WTC11 (cell line): ENCODE measurements at places on chromosomes 7 and 10.

DNA sequence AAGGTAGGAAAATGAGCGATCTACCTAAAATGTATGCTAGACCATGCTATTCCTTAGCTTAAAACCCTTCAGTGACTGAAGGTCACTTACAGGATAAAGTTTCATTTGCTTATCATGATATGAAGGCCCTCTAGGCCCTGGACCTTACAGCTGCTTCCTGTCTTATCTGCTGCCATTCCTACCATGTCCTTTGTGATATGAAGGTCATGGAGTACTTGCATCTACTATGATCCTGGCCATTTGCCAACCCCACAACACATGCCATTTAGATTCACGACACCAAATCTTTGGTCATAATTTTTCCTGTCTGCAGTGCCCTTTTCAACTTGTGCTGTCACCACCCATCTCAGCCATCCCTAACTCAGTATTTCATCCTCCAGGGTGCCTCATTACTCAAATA is 181.8 kb upstream of the MDFIC start:
- DNase-seq: no peak

DNA sequence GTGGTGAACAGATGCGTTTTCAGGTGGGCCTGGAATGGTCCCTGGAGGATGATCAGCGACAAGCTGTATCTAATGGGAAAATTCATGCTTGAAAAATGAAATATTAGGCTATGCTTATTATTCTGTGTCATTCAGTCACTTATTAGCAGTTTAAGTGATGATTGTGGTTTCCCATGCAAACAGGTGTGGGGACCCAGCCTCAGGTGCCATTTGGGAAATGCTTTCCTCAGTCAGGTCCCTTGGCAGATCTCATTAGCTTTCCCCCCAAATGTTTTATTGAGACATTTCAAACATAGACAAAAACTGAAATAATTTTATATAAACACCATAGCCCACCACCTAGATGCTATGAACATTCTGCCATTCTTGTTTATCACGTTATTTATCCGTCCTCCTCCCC is 411 bp upstream of the SNX10 start:
- no peak for DNase-seq

GRCh38 chr10:131722121-131722520 is 178.7 kb upstream of the PPP2R2D start:
- DNase-seq: no peak

DNA sequence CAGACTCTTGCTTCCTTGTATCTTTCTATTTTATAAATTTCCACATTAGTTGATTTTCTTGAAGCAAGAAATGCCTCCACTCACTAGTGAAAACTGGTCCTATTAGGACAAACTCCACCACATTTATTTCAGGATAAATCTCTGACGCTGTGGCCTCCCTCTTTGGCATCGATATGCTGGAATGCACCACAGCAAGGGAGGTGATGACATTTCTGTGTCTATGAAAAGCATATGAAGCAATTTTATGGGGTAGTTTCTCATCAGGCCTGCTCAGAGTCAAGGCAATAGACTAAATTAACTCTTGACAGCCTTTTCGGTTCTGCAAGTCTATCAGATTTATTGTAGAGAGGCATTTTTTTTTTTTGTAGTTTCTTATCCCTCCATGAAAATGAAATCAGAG is 304.4 kb downstream of the ZEB1 start:
- DNase-seq: no peak

DNA sequence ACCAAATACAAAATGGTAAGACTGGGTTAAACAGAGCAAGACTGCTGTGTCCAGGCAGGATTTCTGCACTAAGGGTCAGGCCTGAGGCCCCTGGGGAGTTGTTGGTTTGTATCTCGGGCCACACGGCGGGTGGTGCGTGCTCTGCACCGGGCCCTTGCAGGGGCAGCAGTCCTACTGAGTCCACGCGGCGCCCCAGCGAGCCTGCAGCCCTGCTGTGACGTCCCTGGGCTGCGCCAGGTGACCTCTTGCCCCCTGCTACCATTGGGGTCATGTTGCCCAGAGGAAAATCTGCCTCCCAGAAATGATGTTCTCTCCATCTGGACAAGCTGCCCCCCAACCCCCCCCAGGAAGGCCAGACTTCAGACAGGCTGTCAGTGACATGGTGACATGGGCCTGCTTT is 281.5 kb downstream of the CELF2 start:
- no peak for DNase-seq

DNA sequence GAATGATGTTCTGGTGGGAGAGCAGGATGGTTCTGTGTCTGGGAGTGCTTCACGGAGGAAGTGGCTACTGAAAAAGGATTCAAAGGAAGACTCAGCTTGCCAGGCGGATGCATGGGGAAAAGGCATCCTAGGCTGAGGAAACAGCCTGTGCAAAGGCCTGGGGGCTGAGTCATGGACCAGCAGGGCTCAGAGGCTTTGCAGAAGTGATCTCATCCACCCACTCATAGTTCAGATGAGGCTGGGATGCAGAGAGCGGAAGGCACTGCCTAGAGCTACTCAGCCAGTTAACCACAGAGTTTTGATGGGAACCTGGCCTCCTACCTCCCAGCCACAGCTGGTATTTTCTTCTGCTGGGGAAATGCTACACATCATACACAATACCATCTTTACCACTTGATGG is 15.8 kb upstream of the ADAMTS14 start:
- no peak for DNase-seq

DNA sequence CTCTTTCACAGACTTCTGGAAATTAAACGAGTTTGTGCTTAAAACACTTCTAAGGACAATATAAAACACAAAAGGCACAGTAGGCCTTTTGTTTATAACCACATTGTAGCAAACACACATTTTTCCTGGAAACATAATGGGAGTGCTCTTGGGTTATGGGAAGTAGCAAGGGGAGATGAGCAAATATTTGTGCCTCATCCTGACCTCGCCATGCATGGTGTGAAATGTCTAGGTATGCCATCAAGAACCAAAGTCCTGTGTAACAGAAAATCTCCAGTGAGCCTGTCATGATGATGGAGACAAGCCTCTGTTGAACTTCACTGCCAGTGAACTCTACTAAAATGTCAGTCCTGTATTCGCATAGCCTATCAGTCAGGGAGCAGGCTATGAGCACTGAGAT is 1029.6 kb downstream of the LRMDA start:
- DNase-seq: no peak

GRCh38 chr7:90081621-90082020 is 72.6 kb upstream of the STEAP1 start:
- no peak for DNase-seq

- DNase-seq: no peak
Measured at GRCh38 chr7:91473619-91474018, 209.4 kb downstream of the FZD1 start.

GRCh38 chr10:30013757-30014156 is 45.6 kb downstream of the JCAD start:
- DNase-seq: no peak

- no peak for DNase-seq
Measured at GRCh38 chr10:86595496-86595895, 58.9 kb upstream of the OPN4 start.

- DNase-seq: no peak
Measured at GRCh38 chr10:44922021-44922420, 10.9 kb downstream of the TMEM72 start.

DNA sequence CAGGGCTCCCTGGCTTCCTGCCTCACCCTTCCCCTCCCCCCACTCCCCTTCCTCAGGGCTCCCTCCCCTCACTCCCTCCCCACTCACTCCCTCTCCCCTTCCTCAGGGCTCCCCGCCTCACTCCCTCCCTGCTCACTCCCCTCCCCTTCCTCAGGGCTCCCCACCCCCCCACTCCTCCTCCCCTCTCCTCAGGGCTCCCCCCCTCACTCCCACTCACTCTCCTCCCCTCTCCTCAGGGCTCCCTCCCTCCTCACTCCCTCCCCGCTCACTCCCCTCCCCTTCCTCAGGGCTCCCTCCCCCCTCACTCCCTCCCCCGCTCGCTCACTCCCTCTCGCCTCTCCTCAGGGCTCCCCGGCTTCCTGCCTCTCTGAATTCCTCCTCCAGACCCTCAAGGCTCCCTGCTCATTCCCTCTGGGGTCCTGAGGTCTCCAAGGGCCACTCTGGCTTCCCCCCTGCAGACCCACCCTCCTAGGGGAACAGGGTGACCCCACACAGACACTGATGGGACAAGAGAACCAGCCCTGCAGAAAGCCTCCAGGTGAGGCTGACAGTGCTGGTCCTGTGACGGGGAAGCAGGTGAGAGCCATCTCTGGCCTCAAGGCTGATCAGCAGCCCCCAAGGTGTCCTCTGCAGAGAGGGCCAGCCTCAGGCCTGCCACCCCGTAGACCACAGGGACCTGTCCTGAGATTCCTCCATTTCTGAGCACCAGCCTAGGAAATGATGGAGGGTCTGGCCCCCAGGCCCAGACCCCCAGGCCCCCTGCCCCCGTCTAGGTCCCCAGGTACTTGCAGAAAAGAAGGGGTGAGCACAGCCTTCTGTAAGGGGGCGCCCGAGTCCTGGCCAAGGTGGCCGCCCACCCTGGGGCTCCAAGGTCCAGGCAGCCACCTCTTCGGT is 47.2 kb downstream of the PWWP2B start:
- no peak for DNase-seq

GRCh38 chr7:147363101-147363500 is 1227.5 kb upstream of the C7orf33 start:
- no peak for DNase-seq

DNA sequence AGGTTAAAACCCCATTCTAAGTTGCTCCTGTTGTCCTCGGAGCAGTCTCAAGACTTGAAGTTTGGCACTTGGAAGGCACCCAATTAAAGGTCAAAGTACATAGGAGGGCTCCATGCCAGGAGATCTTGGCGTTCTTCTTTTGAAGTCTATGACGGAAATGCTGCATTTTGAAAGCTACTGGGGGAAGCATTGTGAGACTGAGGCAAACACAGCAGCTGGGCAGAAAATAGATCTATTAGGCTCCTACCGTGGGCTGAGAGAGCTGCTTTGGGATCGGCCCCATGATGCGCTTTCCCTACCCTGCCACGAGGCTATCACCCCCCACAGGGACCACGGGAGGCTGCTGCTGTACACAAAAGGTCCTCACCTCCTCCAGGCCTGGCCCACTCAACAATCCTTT is 20.0 kb downstream of the KIAA1549 start:
- DNase-seq: no peak

DNA sequence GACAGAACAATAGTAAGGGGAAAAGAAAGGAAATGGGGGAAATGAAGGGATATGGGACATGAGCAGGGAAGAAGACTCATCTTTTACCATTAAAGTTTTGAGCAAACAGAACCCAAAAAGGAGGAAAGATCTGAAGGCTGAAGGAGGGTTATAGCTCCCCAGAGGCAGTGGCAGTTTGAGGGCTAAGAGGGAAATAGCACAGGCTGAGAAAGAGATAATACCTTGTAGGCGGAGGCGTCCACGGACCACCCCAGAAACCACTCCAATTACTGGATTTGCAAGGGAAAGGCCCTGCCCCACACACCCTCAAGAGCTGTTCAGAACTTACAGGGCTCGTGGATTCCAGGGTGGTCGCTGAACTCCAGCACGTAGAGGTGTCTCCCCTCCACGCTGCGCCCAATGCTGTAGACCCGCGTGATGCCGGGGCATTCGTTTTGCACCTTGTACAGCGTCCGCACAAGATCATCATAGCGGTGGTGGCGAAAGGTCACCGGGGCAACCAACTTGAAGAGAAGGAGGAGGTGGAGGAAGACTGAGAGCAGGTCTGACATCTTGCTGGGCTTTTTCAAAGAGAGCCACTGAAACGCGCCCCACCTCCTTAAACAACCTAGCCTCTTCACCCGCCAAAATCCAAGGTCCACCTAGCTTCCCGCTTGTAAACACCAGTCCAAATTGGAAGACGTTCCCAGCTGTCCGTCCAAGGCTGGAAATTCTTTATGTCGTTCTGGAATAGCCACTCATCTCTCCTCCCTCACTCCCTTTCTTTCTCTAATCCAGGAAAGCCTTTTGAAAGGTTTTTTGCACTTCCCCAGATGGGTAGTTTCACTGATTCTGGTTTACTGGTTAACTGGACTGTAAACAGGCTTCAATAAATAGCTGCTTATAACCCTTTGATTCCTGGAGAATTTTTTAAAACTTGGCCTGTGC is at the start of gene CPN1:
Gene CPN1, minus strand, starts transcription at position 795 of the 927 bp plus-strand sequence. Its CDS starts 244 bp downstream, at position 551.
- DNase-seq: no peak

GRCh38 chr10:44369296-44369695 is 15.6 kb downstream of the CXCL12 start:
- no peak for DNase-seq

- no peak for DNase-seq
Measured at GRCh38 chr7:76236224-76236623, 34.5 kb downstream of the SRRM3 start.

GRCh38 chr7:14846405-14846804 is 56.1 kb downstream of the DGKB start:
- no peak for DNase-seq

DNA sequence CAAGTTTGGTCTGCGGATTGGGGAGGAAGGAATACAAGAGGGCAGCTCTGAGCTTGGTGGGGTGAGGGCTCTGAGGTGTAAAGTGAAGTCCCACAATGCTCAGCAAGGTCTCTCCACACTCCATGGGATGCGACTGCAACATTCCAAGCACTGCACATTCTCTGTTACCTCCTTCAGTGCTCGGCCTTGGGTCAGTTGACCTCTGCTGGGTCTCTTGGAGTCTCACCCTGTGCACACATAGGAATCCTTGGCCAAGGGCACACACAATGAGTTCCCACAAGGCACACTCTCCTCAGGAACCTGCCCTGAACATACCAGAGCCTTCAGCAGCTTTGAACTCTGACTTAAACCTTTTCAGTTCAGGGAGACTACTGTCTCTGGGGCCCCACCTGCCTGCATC is 2.4 kb upstream of the WDFY4 start:
- no peak for DNase-seq

DNA sequence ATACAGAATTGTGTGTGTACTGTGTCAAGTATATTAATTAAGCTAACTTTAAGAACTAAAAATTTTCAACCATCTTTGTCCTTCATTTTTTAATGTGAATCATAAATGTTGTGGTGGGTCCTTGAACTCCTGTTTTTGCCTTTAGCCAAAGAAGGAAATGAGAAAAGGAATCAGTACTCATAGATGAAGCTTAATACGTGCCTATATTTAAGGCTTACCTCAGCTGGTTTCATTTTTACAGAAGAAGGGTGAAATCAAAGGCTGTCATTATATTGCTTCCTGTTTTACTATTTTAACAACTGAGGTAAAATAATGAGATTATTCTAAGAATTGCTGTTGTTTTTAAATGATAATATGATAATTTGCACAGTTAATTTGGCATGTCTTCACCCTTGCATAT is 6.3 kb upstream of the SNX13 start:
- no peak for DNase-seq

GRCh38 chr7:102080434-102081243 is 206.0 kb upstream of the SH2B2 start:
- peak; percentile 5 for DNase-seq

GRCh38 chr10:43962346-43963191 is 313.9 kb upstream of the ZNF32 start:
- DNase-seq: no peak

DNA sequence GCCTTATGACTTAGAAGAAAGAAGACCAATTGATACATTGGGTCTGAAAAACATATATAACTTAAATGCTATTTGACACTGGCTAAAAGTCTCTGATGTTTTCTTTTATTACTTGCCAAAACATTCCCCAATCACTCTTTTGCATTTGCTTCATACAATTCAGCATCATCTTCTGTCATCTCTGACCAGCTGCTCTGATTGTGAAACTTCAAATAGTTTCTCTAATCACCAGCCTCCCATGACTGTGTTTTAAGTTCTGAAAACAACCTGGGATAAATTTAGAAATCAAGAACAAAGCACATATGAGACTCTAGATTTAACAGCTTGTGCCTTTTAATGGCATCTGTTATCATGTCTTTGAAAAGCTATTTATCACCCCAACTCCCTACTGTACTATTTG is 208.4 kb upstream of the KCND2 start:
- no peak for DNase-seq
